ENCODE measurements at places on chromosomes 1 and 21.

DNA sequence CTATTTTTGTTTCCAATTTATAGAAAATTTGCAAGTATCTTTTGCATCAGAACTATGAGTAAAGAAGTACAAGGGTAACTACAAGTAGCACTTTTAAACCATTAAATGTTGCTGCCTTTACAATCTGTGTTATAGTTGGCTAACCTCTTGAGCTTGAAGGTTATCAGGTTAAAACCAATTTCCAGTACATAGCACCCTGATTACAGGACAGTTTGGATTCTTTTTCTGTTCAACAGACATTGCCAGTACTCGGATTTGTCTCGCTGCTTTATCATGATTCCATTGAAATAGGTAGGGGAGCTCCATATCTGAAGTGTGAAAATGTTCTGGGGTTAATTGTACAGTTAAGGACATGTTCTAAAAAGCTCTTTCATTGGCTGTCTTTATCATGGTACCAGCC, 40.0 kb downstream of the MIA3 start:
- DNase-seq: no peak

- DNase-seq: no peak
Observed at GRCh38 chr21:36288651-36289243, 31.2 kb upstream of the MORC3 start.

- no peak for DNase-seq
Observed at GRCh38 chr1:112672009-112672408, 2.5 kb upstream of the MOV10 start.

GRCh38 chr21:19557046-19557445, 1153.5 kb upstream of the TMPRSS15 start:
- no peak for DNase-seq

- no peak for DNase-seq
Observed at GRCh38 chr1:181103399-181103798, 14.9 kb downstream of the IER5 start.

- DNase-seq: no peak
Observed at GRCh38 chr1:44089371-44090048, 29.1 kb upstream of the KLF17 start.

- DNase-seq: no peak
Observed at GRCh38 chr21:43300496-43301408, 126.2 kb downstream of the SIK1 start.

GRCh38 chr1:88375977-88376376, 308.1 kb upstream of the PKN2 start:
- no peak for DNase-seq

DNA sequence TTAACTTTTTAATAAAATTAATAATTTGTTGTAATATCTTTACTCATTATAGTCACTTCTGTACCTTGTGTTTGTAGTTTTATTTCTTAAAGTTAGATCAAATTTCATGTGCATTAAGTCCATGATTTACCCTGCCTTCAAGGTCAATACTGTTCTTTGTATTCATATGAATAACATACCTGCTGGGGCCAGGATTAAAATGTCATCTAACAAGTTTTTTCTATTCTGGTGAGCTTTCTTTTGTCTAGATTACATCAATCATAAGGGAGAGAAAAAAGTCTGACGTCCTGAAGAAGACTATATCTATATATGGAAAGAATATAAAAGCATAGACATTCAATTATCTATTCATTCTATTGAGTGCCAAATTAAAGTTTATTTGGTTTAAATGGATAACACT, 232.6 kb downstream of the COL11A1 start:
- DNase-seq: no peak

DNA sequence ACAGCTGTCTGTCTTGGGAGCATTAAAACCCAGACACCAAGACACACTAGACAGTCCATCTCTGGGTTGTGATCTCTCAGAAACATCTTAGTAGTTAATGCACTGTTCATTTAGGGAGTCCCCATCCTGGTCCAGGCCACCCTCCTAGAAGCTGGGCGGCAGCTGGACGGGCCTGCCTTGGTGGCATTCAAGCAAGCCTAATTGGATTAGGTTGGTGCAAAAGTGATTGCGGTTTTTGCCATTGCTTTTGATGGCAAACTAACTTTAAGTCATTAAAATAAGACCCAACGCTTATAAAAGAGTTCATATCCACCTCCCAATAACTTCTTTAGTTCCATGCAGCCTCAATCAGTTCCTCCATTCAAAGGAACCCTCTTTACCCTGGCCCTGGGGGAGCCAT, 21.7 kb downstream of the ATP5PO start:
- DNase-seq: peak; percentile 3

DNA sequence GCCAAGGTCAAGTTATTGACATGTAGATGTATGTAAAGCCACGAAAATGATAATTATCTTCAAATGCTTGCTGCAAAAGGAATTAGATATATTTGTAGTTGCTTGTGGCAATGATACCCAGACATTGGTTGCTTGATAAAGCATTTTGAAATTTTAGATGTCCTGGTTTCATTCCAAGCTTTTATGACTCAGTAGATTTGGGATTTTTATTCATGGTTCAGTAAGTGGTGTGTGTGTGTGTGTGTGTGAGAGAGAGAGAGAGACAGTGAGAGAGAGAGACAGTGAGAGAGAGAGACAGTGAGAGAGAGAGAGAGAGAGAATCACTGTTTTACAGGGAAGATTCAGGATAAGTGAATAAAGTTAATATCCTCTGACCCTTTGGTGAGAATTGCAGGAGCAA, 498.2 kb upstream of the C1orf87 start:
- DNase-seq: no peak

- DNase-seq: no peak
Observed at GRCh38 chr1:50110151-50110550, 1.4 kb downstream of the ELAVL4 start.

GRCh38 chr1:40808002-40808401, 24.4 kb downstream of the KCNQ4 start:
- DNase-seq: no peak

GRCh38 chr1:70169018-70169839, 36.1 kb downstream of the LRRC40 start:
- DNase-seq: no peak

DNA sequence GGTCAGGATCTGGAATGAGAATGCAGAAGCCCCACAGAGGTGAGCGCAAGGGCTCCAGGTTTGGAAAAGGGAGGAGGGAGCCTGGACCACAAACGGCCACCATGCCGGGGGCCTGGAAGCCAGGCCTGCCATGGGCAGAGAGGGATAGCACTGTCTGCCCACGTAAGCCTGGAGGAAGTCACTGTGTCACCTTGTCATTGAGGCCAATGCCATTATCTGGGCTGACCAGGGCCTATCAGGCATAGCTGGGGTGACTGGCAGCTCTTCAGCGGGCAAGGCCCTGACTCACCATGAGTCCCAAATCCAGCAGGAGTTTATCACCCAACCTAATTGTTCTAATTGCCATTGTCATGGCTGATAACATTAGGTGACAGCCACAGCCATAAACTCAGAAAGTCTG, 84.6 kb downstream of the MATN1 start:
- DNase-seq: no peak

- no peak for DNase-seq
Observed at GRCh38 chr1:223393275-223394214, at the start of gene CCDC185. TSS of gene CCDC185 (plus strand) at chr1:223393415. CDS start at chr1:223393476, 61 bp downstream.

DNA sequence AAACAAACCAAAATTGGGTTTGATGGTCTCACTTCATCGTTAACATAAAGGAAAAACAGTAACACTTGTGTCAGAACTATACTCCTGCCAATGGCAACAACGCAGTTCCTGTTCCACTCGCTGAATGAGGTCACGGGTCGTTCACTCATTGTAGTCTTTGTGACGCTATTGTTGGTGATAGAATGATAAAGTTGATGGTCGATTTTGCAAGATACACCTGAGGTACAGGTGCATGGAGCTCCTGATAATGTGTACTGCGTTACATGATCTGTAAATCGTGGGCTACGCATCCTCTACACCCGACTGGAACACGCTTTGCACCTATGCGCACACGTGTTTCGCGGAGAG, 391 bp upstream of the CENPS start:
- DNase-seq: no peak

DNA sequence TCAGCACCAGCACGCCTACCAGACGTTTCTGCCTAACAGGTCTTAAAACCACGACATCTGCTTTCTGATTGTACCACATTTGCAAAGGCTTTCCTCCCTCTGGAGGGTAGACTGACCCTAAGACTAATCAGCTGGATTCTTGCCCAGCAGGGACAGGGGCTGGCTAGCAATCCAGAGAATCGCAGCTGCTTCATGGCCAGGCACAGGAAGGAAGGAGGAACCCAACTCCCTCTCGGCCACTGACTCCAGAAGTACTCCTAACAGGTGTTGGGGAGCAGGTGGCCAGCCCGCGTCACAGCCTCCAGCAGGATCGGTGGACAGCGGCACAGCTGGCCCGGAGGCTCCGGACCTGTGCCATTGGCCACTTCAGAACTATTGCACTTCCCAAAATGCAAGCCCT, 180.8 kb downstream of the NPHP4 start:
- peak; percentile 46 for DNase-seq

GRCh38 chr1:24437631-24438396, 22.2 kb downstream of the NIPAL3 start:
- DNase-seq: no peak

GRCh38 chr1:222600281-222600680, 10.5 kb upstream of the TAF1A start:
- no peak for DNase-seq

- DNase-seq: no peak
Observed at GRCh38 chr1:99481391-99481996, 164.4 kb upstream of the PALMD start.

DNA sequence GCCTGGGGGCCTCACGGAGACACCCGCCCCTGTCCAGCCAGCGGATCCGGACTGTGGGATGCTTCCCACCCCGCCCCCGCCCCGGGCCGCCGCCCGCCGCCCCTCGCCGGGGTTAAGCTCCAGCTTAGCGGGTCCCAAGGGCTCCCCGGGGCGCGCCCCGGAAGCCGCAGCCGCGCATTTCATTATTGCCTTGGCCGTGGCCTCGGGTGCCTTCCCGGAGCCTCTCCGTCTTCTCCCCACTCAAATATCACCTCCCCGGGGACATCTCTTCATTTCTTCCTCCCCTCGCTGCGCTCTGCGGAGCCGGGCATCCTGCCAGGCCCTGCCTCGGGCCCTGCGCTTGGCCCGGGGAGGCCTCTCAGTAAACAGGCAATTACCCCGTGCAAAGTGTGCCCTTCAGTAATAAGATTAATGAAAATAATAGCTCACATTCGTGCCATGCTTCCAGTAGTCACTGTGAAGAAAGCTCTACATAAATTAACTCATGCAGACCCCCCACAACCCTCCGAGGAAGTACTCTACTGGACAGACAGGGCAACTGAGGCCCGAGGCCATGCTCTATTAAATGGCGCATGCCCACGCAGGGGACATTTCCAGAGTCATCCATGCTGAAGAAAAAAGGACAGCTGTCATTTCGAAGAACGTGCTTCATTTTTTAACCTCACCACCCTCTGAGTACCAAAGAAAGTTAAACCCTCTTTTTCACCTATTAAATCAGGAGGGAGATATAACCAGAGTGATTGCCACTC, 49.9 kb upstream of the LAPTM5 start:
- DNase-seq: no peak

DNA sequence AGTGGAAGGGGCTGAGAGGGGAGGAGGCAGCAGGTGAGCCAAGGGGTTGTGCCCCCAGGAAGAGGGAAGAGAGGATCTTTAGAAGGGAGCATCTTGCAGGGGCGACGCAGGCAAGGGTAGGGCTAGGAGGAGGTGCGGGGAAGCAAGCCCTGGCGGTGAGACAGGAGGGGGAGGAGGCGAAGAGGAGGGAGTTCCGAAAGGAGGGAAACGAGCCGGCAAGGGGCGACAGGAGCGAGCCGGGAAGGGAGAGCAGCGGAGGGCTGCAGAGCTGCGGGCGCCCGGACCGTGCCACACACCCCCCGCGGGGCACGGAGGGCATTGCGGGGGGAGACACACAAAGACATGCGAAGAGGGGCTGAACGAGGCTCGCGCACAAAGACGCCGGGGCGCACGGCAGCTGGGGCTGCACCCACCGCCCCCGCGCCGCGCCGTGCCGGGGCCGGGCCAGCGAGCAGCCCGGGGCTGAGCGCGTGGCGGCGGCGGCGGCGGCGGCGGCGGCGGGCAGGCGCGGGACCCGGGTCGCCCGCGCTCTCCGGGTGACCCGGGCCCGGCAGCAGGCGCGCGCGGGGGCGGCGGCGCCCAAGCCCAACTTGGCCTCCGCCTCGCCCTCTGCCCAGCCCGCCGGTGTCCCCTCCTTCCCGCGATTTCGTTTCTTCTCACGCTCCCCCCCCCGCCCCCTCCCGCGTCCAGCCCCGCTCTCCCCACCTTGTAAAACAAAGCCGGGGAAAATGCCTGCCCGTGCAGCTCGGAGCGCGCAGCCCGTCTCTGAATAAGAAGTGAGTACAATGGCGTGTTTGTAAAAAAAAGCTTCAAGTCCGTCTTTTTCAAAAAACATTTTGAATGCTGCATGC, at the start of gene KCNK2:
Gene KCNK2 (plus strand): TSS at position 206 of the 851 bp plus-strand sequence. CDS start 649 bp downstream, outside the sequence.
- DNase-seq: peak; percentile 72

DNA sequence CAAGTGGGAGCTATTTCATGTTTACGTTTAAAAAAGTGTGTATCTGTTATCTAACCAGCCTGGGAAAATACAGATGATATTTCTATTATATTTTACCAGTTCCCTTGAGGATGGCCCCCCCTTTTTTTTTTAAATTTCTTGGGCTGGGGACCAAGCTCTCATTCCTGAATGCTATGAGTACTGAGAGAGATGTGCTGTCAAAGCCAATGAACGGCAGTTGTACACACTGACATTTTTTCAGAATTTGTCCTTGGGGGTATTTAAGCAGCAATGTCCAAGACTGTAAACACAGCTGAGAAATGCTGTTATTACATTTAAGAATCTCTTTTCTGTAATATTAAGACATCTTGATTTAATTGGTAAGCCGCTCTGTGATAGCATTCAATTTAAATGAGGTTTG, 177.9 kb downstream of the ST6GALNAC3 start:
- DNase-seq: no peak

GRCh38 chr1:30656171-30656940, 67.0 kb downstream of the MATN1 start:
- DNase-seq: no peak

DNA sequence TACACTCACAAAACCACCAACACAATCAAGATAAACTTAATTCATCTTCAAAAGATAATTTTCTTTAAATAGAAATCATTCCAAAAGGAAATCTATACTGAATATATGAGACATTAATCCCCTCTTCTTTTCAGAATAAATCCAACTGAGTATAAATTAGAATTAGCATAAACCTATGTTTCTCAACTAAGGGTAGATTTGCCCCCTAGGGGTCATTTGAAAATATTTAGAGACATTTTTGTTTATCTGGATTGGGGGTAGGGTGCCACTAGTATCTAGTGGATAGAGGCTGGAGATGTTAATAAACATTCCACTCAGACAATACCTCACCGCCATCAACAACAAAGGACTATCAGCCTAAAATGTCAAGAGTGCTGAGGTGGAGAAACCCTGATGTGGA, 6.5 kb upstream of the TNFSF4 start:
- no peak for DNase-seq

DNA sequence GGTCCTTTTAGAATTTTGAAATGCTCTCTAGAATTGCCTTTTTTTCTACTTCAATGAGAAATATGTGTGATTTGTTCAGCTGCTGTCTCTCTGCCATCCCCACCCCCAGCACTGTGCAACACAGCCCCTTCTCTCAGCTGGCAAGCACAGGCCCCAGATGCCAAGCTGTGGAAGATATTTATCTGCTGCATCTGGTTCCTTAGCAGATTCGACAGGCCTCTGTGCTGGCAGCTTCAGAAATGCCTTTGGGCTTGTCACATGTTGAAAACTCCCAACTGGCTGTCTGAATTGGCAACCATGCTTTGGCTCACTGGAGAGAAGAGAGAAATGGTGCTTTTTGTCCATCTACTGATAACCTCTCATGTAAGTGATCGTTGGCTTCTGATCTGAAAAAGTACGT, 206.7 kb upstream of the C1orf87 start:
- peak; percentile 59 for DNase-seq

GRCh38 chr1:3367376-3367775, 87.1 kb upstream of the ARHGEF16 start:
- DNase-seq: no peak
